Germinal center (tissue), 1 donor: ENCODE measurements at places on chromosomes 4 and X.

DNA sequence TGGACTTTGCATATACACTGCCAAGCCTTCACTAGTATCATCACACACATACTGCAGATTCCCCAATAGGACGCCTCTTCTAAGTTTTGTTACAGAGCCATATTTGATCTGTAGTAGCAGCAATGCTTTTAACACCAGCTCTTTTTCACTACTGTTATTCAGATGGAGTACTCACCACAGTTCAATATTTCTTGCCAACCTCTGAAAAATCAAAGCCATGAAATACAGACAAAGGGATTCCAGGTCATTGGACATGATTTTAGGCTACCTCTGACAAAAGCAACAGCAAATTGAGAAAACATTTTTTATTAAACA, 390.7 kb upstream of the ADGRL3 start:
- DNase-seq, result no peak

DNA sequence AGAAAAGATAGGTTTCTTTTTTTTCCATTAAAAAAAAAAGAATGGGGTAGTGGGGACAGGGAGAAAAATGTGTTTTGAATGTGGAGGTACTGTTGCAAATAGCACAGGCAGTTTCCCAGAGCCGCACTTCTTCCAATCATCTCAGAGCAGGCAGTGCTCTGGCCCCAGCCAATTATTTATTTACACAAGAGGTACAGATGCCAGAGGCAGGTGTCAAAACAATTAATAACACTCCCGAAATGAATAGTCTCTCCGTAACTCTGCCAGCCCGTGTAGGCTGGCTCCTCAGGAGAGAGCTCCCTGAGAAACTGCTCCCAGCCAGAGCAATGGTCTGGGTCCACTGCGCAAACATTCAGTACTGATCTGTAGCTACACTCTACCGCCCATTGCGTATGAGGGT, 130.8 kb upstream of the IL1RAPL2 start:
- no peak for DNase-seq

GRCh38 chrX:138923805-138924204, 212.3 kb upstream of the FGF13 start:
- DNase-seq, result no peak

DNA sequence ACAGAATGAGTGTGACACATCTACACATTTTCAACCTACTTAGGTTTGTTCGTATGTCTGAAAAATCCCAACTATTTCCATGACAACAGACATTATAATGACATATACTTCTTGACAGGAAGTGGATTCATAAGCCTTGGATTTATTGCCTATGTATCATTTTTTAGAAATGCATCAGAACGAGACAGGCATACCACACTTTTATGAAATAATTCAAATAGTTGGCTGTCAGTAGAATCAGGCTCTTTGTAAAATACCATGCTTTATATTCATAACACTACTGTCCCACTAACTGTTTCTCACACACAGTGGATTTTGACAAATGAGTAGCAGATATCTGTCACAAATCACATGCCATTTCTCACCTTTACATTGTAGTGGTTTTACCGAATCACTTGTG, 173.2 kb downstream of the BEND2 start:
- DNase-seq, result no peak

- peak; percentile 34 for DNase-seq
Measured at GRCh38 chr4:186192066-186192612, 772 bp downstream of the CYP4V2 start.

GRCh38 chr4:41379230-41379629, 122.5 kb downstream of the UCHL1 start:
- no peak for DNase-seq

- no peak for DNase-seq
Measured at GRCh38 chrX:926070-926469, 286.4 kb downstream of the CRLF2 start.

GRCh38 chr4:110527156-110527555, 51.2 kb downstream of the ENPEP start:
- DNase-seq, result no peak

DNA sequence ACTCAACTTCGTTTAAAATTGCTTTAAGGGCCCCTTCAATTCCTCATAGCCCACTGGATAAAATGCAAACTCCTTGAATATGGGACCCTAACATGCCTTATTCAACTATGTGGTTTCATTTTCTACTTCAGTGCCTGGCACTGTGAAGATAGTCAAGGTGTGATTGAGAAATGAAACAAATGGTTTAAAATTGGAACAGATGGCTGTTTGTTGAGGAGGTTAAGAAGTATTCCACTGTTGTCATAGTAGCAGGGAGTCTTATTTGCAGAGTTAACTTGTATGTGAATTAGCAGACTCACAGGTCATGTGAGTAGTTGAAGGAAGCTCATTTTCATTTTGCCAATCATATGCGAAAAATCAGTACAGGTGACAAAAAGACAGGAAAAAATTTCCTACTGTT, 593.3 kb downstream of the KCTD8 start:
- no peak for DNase-seq

- peak; percentile 13 for DNase-seq
Measured at GRCh38 chr4:159104694-159105414, 2.0 kb downstream of the RAPGEF2 start.

- DNase-seq, result no peak
Measured at GRCh38 chr4:89284828-89285227, 22.8 kb downstream of the GPRIN3 start.

DNA sequence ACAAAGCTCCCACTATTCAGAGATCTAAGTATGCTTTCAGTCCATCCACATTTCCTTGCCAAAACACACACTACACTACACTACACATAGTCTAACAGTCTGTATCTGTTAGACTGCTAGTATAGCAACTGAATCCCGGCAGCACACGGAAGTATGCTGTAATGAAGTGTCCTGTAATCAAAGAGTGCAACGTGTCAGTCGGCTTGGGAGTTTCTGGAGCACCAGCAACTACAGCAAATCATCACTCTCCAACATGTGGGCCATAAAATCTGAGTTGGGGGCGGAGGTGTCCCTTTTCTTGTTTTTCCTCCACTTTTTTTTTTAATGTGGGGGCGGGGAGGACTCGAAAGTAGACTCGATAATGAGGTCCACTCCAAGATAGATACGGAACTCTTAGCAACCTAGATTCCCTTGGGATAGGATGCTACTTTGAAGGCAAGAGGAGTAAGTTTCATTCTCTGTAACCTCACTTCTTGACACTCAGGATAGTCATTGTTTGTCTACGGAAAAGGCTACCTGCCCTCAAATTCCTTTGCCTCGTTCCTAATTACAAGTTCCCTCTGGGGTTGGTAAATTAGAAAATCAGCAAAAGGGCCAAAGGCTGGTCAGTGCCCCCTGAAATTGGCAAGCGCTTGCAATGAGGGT, 722 bp downstream of the SLC10A7 start:
- DNase-seq, result peak; percentile 19

GRCh38 chr4:117610706-117611308, 423.5 kb upstream of the NDST3 start:
- DNase-seq, result no peak

- DNase-seq, result peak; percentile 100
Measured at GRCh38 chr4:6269616-6270511, at the start of gene WFS1. Gene WFS1, plus strand, starts transcription at chr4:6269850. Its CDS starts 7,606 bp downstream, at chr4:6277456.

DNA sequence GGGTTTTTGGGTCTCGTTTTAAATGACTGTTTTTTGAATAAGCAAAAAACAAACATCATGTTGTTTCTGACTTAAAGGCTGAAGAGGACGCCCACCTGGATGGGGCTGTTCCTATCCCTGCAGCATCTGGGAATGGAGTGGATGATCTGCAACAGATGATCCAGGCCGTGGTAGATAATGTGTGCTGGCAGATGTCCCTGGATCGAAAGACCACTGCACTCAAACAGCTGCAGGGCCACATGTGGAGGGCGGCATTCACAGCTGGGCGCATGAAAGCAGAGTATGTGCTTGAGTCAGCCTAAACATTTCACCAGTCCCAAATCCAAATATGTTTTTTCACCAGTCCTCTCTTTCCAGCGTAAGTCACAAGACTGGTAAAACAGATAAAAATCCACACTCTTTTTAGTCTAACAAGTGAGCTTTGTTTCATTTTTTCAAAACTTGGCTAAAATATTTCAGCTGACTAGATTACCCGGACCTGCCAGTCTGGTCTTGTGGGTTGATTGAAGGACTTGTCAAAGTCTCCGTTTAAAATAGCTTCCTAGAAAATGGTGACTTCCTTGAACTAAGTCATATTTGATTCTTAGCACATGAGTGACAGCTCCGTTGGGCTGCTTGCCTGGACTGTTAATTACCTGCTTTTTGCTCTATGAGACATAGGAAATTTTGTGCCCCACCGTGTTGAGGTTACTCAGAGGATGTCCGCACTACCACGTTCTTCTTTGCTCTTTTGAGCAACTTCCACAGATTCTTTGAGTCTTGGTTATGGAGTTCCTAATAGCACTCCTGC, 20.8 kb downstream of the ENOPH1 start:
- DNase-seq, result no peak

DNA sequence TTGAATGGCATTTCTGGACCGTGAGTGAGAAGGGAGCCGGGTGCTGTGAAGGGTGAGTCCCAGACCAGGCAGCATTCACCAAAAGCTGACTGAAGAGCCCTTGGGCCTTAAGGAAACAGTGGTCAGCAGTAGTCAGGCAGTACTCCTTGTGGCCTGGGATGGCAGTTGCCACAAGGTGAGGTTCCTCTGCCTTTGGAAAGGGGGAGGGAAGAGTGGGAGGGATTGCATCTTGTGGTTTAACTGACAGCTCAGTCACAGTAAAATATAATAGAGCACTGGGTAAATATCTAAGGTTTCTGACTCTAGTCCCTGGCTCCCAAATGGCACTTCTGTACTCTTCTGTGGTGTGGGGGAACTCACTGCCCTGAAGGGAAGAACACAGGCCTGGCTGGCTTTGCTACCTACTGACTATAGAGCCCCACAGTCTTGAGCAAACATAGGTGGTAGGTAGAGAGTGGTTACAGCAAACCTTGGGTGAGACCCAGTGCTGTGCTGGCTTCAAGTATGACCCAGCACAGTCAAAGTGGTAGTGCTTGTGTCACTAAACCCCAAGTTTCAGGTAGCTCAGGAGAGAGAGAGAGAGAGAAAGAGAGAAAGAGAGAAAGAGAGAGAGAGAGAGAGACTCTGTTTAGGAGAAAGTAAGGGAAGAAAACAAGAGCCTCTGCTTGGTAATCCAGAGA, 154.2 kb downstream of the TEX11 start:
- DNase-seq, result no peak

DNA sequence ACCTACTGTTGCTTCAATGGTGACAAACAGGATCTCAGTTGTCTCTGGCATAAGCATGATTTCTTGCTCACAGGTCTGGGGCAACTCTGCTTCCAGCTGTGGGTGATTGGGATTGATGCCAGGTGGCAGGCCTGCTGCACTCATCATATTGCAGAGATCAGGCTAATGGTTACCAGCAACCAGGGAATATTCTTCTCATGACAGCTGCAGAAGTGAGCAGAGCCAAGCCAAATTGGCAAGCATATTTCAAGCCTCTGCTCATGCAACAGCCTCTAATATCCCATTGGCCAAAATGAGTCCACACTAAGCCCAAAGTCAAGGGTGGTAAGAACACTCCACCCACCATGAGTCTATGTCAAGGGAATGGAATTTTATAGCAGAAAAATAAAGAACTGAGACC, 26.7 kb upstream of the TBC1D19 start:
- DNase-seq, result no peak

- no peak for DNase-seq
Measured at GRCh38 chrX:46597771-46598170, 24.2 kb downstream of the CHST7 start.

DNA sequence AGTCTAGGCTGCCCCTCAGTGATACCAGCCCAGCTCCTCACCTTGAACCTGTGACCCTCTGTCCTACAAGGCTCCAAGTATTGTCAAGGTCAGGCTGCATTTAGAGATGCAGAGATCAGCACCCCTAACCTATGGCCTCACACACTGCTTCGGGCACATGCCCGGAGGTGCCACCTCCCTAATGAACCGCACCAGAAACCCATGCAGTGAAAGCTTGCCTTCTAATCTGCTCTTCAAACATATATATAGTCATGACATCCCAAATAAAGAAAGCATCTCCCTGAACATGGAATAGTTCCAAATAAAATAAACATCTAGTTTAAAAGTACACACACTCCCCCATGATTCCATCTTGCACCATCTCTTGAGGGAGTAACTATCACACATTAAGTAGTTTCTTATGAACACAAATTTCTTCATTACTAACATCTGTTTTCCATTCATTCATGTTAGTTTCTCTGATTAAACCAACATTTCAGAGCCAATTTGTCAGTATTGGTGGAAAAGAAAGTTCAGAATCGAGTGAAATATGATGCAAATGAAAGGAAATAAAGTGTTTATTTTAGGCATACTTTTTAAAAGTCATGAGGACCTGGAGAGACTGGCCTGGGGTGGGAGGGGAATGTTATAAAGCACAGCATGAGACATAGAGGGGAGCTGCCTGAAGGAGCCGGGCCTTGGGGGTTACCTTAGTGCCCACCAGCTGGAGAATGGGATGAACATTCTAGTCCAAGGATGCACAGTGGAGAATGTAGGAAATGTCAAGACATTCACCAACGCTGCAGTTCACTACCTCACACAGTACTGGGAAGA, 19.2 kb downstream of the CC2D2A start:
- DNase-seq, result no peak

- no peak for DNase-seq
Measured at GRCh38 chrX:10233173-10233572, 76.4 kb downstream of the CLCN4 start.

- DNase-seq, result peak; percentile 76
Measured at GRCh38 chr4:169311643-169312365, 41.0 kb upstream of the SH3RF1 start.

GRCh38 chrX:110417128-110417527, 58.5 kb downstream of the RTL9 start:
- no peak for DNase-seq

- no peak for DNase-seq
Measured at GRCh38 chr4:142703694-142704309, 142.3 kb downstream of the INPP4B start.

GRCh38 chr4:78119698-78120097, 62.6 kb downstream of the FRAS1 start:
- no peak for DNase-seq

DNA sequence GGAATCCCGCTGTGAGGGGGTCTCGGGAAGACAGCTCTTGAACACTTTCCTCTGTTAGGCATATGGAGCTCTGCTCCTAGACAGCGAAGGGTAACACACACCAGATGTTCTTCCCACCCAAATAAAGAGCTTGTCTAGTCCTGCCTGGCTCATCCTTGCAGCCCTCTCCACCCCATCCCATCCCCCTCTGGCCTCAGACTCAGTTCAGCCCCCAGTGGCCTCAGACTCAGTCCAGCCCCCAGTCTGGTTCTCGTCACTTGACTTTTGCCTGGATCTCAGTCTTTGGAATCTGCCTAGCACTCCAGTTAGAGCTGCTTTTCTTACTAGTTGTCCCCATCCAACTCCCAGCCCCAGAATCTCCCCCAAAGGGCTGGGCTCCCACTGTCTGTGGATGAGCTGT, 14.9 kb downstream of the RAB33A start:
- DNase-seq, result no peak

DNA sequence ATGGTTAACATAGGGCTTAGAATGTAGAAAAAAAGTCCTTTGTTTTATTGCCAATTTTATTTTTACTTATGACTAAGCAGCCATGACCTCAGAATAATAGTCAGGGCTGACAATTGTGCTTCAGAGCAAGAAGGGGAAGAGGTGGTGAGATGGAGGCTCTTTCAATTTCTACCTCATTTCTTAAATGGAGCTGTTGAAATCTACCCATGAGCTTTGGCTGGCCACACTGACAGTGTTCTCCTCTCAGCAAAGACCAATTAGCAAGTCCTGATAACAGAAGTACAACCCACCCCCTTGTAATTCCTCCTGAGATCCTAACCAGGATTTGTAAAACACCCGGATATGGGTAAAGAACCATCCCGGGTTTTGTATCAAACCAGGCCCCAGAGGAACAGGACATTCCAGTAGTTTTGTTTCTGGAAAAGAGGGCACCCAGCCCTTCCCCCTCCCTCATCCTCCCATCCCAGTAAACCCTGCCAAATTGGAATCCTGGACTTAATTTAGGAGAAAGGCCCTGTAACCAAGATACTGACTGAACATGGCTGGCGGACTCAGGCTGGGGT, at the start of gene HEPH:
Gene HEPH, plus strand, starts transcription at position 399 of the 563 bp plus-strand sequence. CDS start 6,324 bp downstream, outside the sequence.
- DNase-seq, result no peak
